ENCODE measurements at places on chromosomes 16 and 17.

DNA sequence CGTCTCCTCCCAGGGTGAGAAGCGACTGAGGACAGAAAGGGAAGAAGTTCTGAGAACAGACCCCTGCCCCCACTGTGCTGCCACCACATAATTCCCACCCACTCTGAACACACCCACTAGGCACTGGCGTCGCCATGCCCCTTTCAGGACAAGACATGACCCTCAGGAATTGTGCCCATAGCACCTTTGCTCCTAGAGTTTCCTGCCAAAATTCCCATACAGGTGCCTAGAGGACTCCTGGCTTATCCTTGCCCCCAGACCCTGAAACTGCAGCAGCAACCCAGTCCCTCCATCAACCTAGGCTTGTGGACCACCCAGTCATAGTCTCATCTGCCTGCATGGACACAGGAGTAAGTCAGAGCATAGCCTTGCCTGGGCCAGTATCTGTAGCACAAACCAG is 157.7 kb upstream of the ZNF267 start:
- no peak for DNase-seq

DNA sequence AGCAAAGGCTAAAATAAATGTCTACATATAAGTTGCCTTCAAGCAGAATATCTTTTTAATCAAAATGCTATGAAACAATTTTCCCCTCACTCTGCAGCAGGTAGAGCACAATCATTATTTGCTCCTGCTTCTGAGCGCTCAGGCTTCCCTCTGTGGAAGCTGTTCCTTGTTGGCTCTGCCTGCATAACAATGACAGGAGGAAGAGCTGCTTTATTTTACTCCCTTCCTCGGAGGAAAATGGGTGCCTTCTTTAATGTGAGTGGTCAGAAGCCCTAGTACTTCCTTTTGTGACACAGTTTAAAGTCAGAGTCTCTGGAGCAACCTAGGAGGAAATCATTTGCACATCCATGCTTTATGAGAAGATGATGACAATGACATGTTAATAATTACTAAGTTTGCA is 492.1 kb downstream of the CDH8 start:
- no peak for DNase-seq

- DNase-seq, result peak; percentile 93
Observed at GRCh38 chr17:40803617-40804082, 3.9 kb upstream of the KRT28 start.

DNA sequence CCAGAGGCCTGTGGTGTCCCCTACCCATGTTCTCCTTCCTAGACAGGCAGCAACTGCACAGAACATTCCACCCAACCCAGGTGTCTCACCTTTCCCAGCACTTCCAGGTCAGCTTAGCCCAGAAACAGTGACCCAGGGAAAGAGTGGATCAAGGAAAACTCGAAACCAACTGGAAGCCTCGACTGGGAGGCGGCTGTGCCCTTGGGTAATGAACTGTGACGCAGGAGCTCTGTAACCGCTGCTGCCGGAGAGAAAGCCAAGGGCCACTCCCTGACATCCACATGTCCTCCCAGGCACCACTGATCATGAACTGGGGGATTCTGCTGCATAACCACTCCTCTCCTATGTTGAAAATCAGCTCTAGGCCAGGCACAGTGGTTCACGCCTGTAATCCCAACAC is 34.4 kb downstream of the WDR59 start:
- no peak for DNase-seq

GRCh38 chr17:13353590-13353989 is 248.1 kb downstream of the HS3ST3A1 start:
- peak; percentile 15 for DNase-seq

DNA sequence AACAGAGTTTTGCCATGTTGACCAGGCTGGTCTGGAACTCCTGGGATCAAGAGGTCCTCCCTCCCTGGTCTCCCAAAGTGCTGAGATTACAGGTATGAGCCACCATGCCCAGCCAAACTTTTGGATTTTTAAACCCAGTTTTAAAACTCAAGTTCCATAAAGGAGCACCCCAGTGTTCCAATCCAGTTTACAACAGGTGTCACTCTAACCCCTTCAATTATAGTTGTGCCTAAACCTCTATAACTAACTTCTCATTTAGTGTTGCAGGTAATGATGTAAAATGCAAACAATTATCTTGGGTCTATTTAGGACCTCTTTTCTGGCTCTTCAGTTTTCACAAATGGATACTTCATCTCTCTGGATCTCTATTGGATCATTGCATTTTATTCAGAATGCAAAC is 7.8 kb upstream of the ADAP2 start:
- no peak for DNase-seq
